Occipital lobe (tissue), 3 donors: ENCODE measurements at places on chromosomes 11 and 22.
A peak's percentile ranks its signal among the peaks of the same experiment; 100 is the strongest.

DNA sequence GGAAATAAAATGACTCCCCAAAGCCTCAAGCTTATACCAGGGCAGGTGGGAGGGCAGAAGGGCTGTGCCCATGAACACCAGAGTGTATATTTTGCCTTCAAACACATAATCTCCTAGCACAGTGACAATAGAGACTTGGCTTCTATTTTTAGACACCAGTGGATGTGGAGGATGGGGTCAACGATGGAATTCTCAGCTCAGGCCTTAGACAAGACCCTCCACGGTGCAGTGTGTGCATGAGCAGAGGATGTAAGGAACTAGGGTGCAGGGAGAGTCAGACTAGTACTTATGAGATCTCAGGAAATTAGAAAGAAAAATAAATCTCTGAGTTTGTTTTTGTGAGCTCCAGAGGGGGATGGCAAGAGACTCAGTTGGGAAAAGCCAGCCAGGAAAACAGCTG lies 113.6 kb upstream of the CADM1 start:
- no peak for DNase-seq

DNA sequence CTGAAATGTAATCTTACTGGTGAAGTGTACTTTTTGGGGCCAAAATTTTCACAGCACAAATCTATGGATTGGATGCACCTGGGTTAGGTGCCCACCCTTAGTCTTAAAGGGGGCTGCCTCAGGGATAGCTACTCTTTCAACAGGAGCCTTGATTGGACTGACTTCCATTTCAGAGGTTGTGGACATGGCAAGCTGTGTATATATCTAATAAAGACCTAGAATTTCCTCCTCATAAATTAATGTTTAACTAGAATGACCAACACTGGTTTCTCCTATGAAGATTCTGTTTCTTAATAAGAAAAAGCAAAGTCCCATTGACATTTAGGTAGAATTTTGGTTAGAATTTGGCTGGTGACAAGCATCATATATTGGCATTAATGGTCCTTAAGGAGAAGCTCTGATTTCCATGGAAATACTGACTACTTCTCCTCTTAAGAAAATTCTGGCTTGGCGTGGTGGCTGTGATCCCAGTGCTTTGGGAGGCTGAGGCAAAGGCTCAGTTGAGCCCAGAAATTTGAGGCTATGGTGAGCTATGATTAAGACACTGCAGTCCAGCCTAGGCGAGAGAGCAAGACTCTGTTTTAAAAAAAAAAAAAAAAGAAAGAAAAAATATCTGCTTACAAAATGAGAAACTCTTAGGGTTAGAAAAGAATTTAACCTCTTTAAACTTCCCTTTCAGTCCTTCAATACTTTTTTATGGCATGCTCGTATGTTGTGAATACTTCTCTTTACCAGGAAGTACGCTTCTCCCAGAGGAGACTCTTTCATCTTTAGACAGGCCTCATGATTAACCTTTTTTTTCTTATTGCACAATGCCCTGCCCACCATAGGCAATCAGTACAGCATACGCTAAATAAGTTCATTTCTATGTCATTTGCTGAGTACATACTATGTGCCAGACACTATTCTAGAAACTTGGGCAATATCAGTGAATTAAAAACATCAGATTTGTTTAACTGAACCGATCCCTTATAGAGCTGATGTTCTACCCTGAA lies 77.2 kb downstream of the PRR5L start:
- no peak for DNase-seq

- DNase-seq = no peak
Observed at GRCh38 chr22:49208768-49209252, 618.9 kb downstream of the BRD1 start.

DNA sequence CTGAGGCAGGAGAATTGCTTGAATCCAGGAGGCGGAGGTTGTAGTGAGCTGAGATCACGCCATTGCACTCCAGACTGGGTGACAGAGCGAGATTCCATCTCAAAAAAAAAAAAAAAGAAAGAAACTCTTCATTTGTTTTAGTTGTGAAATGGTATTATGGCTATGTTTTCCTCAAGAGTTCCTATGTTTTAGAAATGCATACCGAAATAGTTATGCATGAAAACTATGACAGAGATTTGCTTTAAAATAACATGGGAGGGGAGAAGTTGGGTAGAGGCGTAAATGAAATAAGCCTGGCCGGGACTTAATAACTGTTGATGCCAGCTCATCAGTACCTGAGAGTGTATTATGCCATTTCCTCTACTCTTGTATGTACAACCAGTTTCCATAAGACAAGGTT lies 48.3 kb downstream of the FEZ1 start:
- DNase-seq = no peak

- DNase-seq = no peak
Observed at GRCh38 chr11:118914178-118914918, 11.4 kb downstream of the BCL9L start.

GRCh38 chr11:8386134-8386864 lies 122.6 kb upstream of the LMO1 start:
- no peak for DNase-seq

GRCh38 chr11:12963792-12964536 lies 45.2 kb upstream of the RASSF10 start:
- DNase-seq = peak; percentile 22

GRCh38 chr11:82671451-82671850 lies 62.2 kb downstream of the FAM181B start:
- no peak for DNase-seq

DNA sequence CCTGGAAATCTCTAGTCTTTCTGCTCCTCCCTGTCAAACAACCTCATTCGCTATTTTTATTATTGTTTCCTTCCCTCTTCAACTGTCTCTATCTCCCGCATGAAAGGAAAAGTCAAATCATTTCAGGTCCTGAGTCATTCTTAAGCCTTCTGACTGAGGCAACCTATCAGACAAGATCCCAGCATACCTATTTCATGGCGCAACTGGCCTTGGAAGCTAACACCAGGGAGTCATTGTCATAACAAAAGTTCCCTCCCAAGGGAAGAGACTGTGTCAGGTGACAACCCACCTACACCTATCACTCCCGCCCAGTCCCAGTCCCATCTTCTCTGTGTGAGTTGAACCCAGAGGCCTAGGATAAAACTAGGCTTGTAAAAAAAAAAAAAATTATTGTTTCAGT lies 10.2 kb upstream of the ARHGAP42 start:
- DNase-seq = no peak

DNA sequence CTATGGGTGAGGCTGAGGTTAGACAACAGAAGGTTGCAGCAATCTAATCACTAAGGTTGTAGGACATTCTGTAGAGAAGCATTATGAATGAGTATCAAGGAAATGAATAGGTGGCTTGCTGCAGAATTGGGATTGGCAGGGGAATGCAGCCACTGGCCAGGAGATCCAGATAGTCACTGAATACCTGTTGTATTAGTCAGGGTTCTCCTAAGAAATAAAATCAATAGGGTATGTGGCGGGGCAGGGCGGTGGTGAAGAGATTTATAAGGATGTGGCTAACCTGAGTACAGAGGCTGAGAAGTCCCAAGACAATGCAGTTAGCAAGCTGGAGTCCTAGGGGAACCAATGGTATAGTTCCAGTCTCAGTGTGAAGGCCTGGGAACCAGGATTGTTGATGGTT lies 163.0 kb downstream of the SPON1 start:
- no peak for DNase-seq

- no peak for DNase-seq
Observed at GRCh38 chr11:11036848-11037732, 179.2 kb upstream of the ZBED5 start.

- no peak for DNase-seq
Observed at GRCh38 chr11:67213178-67213621, 53.1 kb upstream of the GRK2 start.

- peak; percentile 73 for DNase-seq
Observed at GRCh38 chr11:1693327-1694063, 3.5 kb upstream of the KRTAP5-6 start.

GRCh38 chr11:15901054-15901453 lies 455.3 kb downstream of the SOX6 start:
- no peak for DNase-seq

DNA sequence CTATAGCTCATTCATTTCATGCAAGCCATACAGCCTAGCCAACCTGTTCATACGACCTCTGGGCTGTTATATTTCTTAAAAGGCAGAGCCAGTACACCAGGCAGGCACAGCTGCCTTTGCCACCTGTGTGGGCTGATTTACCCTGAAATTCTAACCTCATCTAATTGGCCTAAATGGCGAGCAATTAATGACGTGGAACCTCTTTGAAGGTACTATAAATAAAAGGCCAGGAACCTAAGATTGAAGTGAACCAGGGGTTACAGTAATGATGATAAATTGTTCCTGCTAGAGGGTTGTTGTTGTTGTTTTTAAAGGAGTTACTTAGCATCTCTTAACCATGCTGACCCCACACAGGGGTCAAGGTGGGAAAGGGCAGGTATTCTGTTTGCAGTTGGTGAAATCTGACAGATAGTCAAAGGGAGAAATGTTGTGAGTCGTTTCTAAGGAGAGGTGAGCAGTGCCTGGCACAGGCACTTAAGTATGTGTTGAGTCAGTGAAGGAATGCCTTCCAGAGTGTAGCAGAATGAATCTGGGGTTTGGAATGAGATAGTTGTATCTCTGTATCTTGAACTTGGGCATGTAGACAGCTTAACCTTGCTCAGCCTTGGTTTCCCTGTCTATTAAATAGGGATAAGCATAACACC lies 213.5 kb upstream of the NAV2 start:
- DNase-seq = no peak

DNA sequence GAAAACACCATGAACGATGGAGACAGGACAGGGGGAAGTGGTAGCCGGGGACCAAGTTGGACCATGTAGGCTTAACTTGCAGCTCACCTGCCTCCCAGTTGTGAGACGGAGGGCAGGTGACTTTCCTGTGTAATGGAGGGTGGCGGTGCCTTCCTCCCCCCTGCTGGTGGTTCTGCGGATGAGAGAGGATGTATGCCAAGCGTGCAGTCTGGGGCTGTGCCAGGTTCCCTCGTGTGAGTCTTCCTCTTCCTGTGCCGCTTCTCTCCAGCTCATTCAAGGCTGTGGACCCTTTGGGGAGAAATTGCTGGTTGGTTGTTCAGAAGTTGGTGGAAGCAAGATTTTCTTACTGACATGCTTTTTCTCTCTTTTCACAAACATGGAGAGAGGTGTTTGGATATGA lies 35.1 kb downstream of the MPPED1 start:
- DNase-seq = no peak

DNA sequence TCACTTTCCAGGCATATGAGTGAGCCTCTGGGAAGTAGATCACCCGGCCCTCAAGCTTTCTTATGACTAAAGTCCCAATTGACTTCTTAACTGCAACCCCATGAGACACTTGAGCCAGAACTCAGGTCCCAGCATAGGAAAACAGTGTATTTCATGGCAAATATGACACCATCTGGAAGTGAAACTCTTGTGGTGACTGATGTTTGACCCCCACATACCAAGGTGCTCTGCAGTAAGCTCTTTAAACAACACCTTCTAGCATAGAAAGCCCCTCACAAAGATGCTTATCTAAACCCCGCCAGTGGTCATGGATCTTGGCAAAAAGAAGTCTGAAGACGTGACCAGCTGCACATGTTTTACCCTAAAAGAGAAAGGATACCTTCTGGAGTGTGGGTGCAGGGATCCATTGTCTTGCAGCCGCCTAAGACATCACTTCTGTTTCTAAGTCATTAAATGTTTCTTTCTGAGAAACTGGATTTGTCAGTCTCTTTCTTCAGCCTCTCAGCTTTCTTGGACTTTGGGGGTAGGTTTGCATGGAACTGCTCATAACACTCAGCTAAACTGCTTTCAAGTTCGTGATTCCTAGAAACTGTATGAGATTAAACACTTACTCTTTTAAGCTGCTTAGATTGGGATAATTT lies 7.4 kb upstream of the PELI3 start:
- no peak for DNase-seq

DNA sequence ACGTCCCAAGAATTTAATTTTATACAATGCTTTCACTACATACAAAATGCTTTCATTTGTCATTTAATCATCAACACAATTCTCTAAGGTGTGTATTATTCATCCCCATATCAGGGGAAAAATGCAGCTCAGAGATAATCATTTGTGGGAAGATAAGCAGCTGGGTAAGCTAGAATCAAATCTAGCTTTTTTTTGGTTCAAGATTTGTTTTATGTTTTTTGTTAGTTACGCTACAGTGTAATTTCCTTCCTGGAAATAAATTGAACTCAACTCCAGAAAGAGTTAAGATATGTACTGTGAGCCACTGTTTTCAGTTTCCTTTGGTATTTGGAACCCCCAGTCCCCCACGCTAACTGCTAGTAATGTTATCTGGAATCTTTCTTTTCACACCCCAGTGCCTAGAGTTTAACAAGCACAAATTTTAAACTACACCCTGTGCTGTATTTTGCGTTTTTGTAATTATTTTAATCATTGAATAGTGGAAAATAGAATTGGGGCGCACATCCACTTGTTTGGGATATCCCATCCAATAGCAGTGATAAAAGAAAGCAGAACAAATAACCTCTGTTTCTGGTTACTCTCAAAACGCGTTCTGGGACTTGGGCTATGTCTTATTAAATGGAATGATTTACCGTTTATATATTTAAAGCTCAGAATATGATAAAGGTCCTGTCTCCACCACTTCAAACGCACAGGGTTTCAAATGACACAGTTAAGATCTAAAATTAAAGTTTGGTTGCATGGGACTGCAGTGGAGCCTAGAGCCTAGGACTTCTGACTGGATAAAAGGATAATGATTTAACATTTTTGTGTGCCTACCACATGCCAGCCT lies 2.1 kb upstream of the HSPA8 start:
- no peak for DNase-seq

DNA sequence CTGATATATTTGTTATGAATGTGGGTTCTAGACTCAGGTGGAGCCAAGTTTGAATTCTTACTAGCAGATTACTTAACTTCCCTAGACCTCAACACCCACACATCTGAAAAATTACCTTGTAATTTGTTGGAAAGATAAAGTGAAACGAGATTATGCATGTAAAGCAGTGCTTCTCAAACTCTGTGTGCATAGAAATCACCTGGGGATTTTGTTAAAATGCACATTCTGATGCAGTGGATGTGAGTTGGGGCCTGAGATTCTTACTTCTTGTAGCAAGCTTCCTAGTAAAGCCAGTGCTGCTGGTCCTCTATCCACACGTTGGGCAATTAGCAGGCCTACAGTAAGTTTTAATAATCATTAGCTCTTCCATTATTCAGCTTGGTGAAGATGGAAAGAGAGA lies 15.1 kb upstream of the CEP295 start:
- DNase-seq = no peak

GRCh38 chr22:22941831-22942510 lies 54.4 kb downstream of the IGLL5 start:
- DNase-seq = no peak

- DNase-seq = no peak
Observed at GRCh38 chr22:27100789-27101188, 443.4 kb downstream of the MIAT start.

GRCh38 chr11:94676814-94677213 lies 91.3 kb upstream of the AMOTL1 start:
- no peak for DNase-seq

- no peak for DNase-seq
Observed at GRCh38 chr11:133285359-133285758, 246.9 kb downstream of the OPCML start.

DNA sequence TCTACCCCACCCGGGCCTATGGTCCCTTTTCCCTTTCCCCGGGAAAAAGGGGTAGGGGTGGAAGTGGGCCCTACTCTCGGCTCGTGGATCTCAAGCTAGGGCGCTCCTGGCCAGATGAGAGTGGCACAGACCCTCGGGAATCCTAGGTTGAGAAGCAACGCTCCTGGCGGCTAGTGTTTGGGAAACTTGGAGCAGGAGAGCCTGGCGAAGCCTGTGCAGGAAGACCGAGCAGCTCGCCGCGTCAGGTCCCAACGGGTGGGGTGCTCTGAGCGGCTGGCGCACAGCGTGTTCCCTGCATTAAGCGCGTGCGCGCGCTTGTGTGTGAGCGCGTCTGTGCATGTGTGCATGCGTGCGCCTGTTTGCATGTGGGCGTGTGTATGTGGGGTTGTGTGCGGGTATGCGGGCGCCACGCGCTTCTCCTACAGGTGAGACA lies 7.1 kb upstream of the FLI1 start:
- no peak for DNase-seq
